ENCODE measurements at places on chromosomes 5 and 9.

DNA sequence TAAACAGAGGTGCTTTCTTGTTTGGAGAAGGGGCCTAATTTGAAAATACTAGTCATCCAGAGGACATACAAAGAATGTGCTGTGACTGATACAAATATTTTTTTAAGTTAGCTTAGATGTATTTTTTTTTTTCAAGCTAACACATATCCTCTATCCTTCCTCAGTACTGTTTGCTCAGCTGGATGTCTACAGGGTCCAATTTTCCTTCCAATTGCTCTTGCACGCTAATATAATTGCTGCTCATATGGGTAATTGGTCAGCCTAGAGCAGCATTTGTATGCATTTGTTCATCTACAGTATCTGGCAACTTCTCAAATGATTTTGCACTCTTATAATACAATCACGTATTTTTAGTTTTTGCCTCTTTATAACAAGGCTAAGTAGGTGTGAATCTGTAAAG, 84.7 kb downstream of the ZDHHC21 start:
- no peaks in the 10 kb centered on the region for H3K4me1 ChIP-seq
- no peak overlapping the region for H3K27ac ChIP-seq
- no peaks in the 10 kb centered on the region for H3K27me3 ChIP-seq
- H3K4me3 ChIP-seq: no peak overlapping the region

DNA sequence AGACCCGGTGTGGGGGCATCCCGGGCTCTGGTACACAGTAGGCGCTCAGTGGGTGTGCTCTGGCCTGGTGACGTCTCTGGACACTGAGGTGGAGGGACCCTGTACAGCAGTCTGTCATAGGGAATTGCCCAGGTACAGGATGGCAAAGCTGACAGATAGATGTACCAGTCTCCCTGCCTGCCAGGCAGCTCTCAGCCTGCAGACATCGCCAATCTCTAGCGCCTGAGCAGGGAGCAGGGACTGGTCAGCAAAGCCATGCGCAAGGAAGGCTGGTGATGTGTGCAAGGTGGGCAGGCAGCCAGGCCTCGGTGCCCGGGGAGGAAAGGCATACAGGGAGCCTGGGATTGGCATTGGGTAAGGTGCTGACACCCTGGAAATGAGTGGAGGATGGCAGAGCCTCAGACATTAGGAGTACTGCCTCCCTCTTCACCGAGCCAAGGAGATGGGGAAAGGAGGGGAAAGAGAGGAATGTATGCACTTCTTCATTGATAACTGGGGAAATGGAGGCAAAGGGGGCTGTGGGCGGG, 33.9 kb upstream of the BRD3 start:
- H3K4me1 ChIP-seq: no peaks in the 10 kb centered on the region
- no peak overlapping the region for H3K4me3 ChIP-seq
- DNase-seq: no peak
- H3K27me3 ChIP-seq: no peaks in the 10 kb centered on the region
- no peak overlapping the region for H3K27ac ChIP-seq

GRCh38 chr5:55276771-55277170, 30.7 kb downstream of the DHX29 start:
- no peak overlapping the region for H3K4me3 ChIP-seq
- no peaks in the 10 kb centered on the region for H3K27me3 ChIP-seq
- H3K36me3 ChIP-seq: peaks cover 68% of the 10 kb centered on the region
- H3K4me1 ChIP-seq: no peaks in the 10 kb centered on the region
- no peak for DNase-seq

- H3K36me3 ChIP-seq: peaks cover 2% of the 10 kb centered on the region
- H3K4me1 ChIP-seq: no peaks in the 10 kb centered on the region
- H3K4me3 ChIP-seq: no peak overlapping the region
- H3K27ac ChIP-seq: no peak overlapping the region
Observed at GRCh38 chr9:2771661-2772060, 54.4 kb downstream of the KCNV2 start.

DNA sequence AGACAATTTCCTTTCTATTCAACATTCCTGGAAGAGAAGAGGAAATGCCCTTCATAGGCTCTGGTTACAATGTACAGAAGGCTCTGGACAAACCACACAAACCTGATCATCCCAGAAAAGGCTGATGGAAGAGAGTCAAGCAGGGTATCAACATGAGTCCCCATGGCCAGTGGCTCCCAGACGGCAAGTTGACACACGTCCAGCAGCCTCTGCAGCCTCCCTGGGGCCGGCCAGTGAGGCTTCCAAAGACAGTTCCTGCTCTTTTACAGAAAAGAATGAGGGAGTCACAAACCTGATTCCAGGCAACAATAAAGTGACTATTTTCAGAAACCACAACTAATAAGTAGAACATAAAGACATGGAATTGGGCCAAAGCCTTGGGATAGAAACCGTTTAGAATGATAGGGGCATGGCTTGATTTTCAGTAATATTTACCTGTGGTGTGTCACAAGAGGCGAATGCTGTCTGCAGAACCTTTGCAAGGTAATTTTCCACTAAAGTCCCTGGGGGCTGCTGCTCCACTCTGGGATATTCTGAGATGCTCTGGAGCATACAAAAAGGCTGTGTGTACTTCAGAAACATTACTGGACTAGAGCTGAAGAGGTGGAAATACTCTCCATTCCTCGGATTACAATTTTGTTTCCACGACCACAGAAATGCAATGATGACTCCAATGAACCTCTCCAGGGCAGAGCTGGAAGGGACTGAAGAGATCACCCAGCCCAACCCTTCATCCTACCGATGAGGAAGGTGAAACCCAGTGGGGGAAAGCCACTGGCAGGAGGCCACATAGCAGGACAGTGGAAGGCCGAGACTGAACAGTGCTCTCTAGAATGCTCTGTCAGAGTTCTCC, 10.4 kb downstream of the MED27 start:
- no peaks in the 10 kb centered on the region for H3K4me1 ChIP-seq
- DNase-seq: no peak
- H3K4me3 ChIP-seq: no peak overlapping the region
- no peaks in the 10 kb centered on the region for H3K27me3 ChIP-seq

DNA sequence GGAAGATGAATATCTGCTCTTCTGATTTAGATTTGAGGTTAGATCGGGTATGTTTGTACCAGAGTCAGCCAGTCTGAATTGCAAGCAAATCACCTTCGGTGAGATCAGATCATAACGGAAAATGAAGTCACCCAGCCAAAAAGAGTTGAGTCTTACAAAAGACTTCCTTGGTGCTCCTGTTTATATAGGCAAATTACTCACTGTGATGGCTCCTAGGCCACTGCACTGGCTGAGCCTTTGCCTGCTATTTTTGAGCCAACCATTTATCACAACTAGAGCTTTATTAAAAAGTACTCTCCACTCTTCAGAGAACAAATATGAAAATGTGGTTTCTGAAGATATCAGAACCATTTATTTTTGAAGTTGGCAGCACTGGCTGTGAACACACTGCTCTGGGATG, 277.7 kb upstream of the PCSK5 start:
- H3K4me1 ChIP-seq: no peaks in the 10 kb centered on the region
- no peak for DNase-seq
- H3K4me3 ChIP-seq: no peak overlapping the region
- H3K36me3 ChIP-seq: no peaks in the 10 kb centered on the region
- no peak overlapping the region for H3K27ac ChIP-seq

GRCh38 chr5:133048993-133049725, 2.7 kb upstream of the HSPA4 start:
- peaks cover 3% of the 10 kb centered on the region for H3K4me1 ChIP-seq
- no peaks in the 10 kb centered on the region for H3K36me3 ChIP-seq
- H3K27me3 ChIP-seq: no peaks in the 10 kb centered on the region
- peak overlapping the region; percentile 100 for H3K27ac ChIP-seq

GRCh38 chr9:98771209-98771874, 25.0 kb downstream of the ANKS6 start:
- H3K36me3 ChIP-seq: no peaks in the 10 kb centered on the region
- no peak for DNase-seq
- H3K27ac ChIP-seq: no peak overlapping the region
- H3K4me1 ChIP-seq: no peaks in the 10 kb centered on the region
- H3K4me3 ChIP-seq: no peak overlapping the region

DNA sequence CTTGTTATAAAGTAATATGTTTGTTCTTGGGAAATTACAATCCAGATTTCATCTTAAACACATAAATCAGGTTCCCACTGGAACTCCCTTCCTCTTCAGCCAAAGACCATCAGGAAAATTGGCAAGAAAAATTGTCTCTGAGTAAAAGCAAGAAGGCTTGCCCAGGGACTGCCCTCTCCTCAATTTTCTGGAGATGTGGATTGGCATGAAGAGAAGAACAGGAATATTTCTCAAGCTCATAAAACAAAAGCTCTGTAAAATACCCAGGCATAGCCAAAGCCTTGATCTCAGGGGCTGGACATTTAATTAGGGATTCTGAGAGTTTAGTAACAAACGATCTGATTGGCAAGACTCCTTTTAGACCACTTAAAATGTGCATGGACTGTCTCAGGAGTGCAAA, 223.4 kb downstream of the ZNF608 start:
- H3K36me3 ChIP-seq: no peaks in the 10 kb centered on the region
- no peak for DNase-seq
- no peak overlapping the region for H3K4me3 ChIP-seq
- no peak overlapping the region for H3K27ac ChIP-seq
- H3K4me1 ChIP-seq: no peaks in the 10 kb centered on the region

DNA sequence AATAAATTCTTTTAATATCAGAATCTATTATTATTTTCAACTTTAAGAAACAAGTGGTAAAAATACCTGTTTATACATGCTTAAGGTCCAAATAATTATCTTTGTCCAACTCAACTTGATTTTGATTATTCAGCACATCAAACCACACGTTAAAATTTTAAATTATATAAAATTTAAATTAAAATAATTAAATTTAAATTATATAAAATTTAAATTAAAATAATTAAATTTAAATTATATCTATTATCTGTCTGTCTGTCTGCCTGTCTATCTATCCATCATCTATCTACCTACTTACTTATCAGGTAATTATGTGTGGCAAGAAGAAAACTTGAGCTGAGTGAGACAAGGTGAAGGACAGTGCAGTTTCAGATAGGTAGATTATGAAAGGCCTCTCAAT, 605.3 kb upstream of the RIOK2 start:
- DNase-seq: no peak
- no peaks in the 10 kb centered on the region for H3K4me1 ChIP-seq
- H3K36me3 ChIP-seq: no peaks in the 10 kb centered on the region
- no peak overlapping the region for H3K27ac ChIP-seq
- H3K27me3 ChIP-seq: no peaks in the 10 kb centered on the region

GRCh38 chr5:128424646-128425045, 113.4 kb downstream of the FBN2 start:
- H3K4me3 ChIP-seq: no peak overlapping the region
- H3K4me1 ChIP-seq: no peaks in the 10 kb centered on the region
- H3K27me3 ChIP-seq: no peaks in the 10 kb centered on the region

DNA sequence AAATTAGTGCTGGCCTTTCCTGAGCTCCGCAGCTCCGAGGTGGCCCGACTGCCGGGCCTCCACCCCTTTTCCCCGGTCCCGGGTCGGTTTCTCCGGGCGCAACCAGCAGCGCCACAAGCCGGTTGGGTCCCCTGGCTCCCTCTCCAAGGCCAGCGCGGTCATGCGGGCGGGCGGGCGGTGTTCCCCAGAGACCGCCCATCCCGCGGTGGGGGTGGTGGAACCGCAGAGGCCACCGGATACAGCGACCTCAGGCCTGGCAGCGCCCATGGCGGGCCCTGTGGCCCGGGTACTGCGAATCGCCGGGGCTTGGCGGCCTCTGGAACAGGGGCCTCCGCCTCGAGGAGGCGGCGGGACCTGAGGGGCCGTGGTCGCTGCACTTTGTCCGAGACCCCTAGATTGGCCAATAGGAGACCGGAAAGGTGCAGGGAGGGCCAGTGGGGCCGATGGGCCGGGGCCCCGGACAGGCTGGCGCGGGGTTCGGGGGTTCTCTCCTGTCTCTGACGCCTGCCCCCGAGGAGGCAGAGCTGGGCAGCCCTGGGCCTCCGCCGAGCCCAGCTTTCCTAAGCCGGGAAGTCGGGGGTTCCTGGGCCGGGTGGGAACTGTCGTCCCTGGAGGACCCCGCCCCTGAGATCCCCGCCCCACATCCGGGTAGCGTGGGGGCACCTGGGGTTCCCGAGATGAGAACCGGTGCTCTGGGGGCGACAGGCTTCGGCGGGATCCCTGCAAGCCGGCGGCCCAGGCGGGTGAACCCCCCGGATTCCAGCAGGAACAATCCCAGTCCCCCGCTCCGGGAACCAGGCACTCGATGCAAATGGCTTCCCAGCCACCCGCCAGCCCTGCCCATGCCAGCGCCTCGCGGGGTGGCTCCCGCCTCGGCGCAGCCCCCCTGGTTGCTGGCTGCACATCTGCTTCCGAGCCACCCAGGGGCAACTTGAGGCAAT, 293.9 kb downstream of the ZSWIM6 start:
- no peaks in the 10 kb centered on the region for H3K27me3 ChIP-seq
- peak overlapping the region; percentile 69 for H3K27ac ChIP-seq
- H3K36me3 ChIP-seq: no peaks in the 10 kb centered on the region
- H3K4me1 ChIP-seq: peaks cover 5% of the 10 kb centered on the region
- peak overlapping the region; percentile 47 for H3K4me3 ChIP-seq

DNA sequence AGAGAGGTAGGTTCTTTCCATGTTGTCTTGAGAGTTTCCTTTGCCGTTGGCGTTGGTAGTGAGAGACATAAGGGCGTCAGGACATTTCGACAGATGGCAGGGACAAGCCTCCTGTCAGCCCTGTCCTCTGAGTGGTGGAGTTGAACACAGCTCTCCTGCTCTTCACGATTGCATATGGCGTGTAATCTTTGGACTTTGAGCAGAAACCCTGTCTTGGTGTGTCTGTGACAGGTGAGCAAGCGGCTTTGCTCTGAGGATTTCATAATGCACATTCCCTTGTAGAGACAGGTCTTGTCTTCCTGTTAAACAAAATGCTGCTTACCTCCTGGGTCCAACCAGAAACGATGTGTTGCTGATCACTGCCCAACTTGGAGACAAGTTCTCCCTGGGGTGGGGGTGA, 146.5 kb downstream of the NXNL2 start:
- H3K27me3 ChIP-seq: no peaks in the 10 kb centered on the region
- DNase-seq: no peak
- H3K4me1 ChIP-seq: no peaks in the 10 kb centered on the region
- no peak overlapping the region for H3K4me3 ChIP-seq

- H3K4me1 ChIP-seq: no peaks in the 10 kb centered on the region
- H3K27me3 ChIP-seq: no peaks in the 10 kb centered on the region
- no peak overlapping the region for H3K4me3 ChIP-seq
- H3K27ac ChIP-seq: no peak overlapping the region
- no peak for DNase-seq
- H3K36me3 ChIP-seq: no peaks in the 10 kb centered on the region
Observed at GRCh38 chr5:105907016-105907415, 1763.7 kb downstream of the EFNA5 start.

DNA sequence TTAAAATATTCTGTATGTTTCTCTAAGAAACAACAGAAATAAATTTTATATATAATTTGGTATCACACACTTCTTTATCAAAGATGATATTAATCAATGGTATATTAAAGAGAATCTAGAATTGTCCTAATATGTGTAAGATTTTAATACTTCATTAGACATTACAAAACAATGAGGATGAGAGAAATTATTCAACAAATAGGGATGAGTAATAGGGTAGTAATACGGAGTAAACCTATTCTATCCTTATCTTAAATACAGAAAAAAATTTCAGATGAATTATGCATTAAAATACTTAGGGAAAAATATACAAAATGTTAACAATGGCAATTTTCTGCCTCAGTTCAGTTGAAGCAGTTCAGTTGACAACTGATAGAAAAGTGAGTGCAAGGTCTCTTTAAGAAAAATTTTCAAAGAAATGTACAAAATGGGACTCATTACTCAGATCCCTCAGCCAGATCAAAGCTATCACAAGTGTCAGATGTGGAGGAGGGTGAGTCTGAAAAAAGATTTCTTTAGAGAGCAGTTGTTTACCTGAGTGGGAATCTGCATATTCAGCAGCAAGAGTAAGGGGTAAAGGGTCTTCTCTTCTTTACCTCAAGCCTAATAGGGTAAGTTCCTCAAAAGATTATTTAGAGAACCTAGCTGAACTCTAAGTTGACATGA, 56.7 kb upstream of the GCNT4 start:
- no peaks in the 10 kb centered on the region for H3K4me1 ChIP-seq
- no peak for DNase-seq
- H3K27me3 ChIP-seq: no peaks in the 10 kb centered on the region
- no peaks in the 10 kb centered on the region for H3K36me3 ChIP-seq
- no peak overlapping the region for H3K4me3 ChIP-seq
- H3K27ac ChIP-seq: no peak overlapping the region
